H9 (cell line): ENCODE measurements at places on chromosomes 11 and 22. TPM values are rescaled to one million over a fixed set of nuclear protein-coding genes. Genes with fewer than 3 reads are reported as not detected.

DNA sequence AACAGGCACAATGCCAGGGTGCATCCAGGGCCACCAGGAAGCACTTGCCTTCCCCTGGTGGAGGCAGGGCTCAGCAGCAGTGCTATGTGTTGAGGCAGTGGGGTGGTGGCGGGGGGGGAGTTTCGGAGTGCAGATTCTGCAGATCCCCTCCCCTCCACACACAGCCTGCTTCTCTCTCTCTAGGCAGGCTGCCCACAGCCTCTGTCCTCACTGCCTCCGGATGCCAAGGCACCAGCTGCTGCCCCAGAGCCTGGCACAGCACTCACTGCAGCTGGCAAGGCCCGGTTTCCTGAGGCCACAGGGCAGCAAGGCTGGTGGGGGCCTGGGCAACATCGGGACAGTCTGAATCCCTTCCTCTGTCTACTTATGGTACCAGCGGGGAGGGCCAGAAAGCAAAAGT is 35.8 kb downstream of the NRXN2 start:
- no peak for DNase-seq

GRCh38 chr11:79493555-79494171 is 52.8 kb upstream of the TENM4 start:
- DNase-seq, result peak; percentile 95

MMP12 gene
- not detected in 2 replicates for total RNA-seq

SCGB1C1 gene
- not detected in 2 replicates for total RNA-seq

- peak; percentile 13 for DNase-seq
Observed at GRCh38 chr22:35479985-35480550, 60.6 kb upstream of the RASD2 start.

DNA sequence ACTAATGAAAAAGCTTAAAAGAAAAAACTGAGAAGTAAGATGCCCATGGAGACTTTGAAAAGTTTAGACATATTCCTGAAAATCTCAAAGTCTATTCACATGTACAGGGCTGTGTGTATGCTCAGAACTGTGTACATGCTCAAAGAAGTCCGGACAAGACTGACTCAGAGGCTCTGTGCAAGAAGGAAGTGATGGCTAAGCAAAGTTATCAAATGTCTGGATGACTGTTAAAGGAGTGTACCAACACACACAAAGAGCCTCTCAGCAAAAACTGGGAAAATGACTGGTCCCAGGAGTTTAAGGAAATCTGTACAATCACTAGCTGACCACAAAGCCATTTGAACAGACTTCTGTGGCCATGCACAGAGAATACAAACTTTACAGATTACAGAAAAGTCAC is 33.1 kb upstream of the ARHGAP32 start:
- DNase-seq, result no peak

DNA sequence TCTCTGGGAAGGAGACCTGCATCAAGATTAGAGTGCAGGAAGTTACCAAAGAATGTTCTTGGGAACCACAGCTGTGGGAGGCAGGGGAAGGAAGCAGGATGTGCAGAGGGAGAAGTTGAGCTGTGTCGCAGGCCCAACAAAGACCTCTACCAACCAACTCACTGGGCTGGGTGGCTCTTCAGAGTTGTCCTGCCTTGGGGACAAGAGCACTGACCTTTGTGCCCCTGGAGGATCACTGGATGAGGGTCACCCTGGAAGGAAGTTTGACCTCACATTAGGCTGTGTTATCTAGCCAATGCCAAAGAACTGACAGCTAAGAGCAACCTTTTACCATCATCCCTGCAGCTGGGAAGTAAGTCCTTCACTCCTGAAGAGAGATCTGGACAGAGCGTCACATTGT is 130.6 kb downstream of the RRAS2 start:
- no peak for DNase-seq

OR51E2 gene
- total RNA-seq, result not detected in 2 replicates

GRCh38 chr22:32880893-32881596 is 79.5 kb downstream of the TIMP3 start:
- no peak for DNase-seq

- DNase-seq, result no peak
Observed at GRCh38 chr11:83938148-83938547, 652.0 kb upstream of the CCDC90B start.

DNA sequence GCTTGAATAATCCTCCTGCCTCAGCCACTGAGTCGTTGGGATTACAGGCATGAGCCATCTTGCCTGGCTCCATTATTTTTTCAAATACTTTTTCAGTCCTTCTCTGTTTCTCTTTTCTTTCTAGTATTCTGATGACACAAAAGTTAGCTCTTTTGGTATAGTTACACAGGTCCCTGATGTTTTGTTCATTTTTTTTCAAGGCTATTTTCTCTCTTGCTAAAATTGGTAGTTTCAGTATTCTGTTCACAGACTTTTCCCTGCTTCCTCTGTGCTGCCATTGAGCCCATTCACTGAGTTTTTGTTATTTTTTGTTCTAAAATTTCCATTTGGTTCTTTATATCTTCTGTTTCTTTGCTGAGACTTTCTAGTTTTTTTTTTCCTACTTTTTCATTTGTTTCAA is 166.5 kb downstream of the UVRAG start:
- no peak for DNase-seq

- DNase-seq, result no peak
Observed at GRCh38 chr11:2406878-2407410, 6.4 kb downstream of the TSSC4 start.

CRYBB2 gene
- not detected in 2 replicates for total RNA-seq

RFPL1 gene
- total RNA-seq, result not detected in 2 replicates

- no peak for DNase-seq
Observed at GRCh38 chr22:40444178-40444831, 73.9 kb downstream of the SGSM3 start.

DNA sequence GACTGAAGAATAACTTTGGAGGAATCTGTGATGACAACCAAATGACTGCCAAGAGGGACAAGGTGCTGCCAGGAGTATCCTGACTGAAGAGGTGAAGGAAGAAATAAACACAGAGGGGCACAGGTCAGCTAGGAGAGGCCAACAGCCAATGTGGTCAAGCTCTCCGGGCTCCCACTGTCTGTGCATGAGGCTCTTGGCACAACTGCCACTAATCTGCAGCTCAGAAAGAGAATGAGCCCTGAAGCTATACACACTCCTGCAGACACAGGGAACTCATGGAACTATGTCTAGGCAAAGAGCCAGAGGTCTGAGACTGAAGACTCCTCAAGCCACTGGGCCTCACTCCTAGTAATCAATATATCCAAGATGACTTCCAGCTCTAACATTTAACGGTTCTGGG is 7.0 kb downstream of the THRSP start:
- DNase-seq, result no peak

DNA sequence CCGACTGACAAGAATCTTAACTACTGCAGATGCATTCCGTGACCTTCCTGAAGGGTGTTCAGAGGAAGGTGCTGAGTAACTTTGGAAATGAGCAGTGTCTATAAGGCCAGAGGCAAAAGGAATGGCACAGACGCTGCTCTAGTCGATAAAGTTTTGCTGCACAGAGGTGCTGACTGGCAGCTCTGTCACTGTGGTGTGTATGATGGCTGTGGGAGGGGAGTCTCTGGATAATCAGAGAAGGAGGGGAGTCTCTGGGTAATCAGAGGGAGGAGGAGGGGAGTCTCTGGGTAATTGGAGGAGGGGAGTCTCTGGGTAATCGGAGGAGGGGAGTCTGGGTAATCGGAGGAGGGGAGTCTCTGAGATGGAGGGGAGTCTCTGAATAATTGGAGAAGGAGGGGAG is 18.4 kb downstream of the PTDSS2 start:
- no peak for DNase-seq

GRCh38 chr22:45757068-45757467 is 85.4 kb downstream of the ATXN10 start:
- DNase-seq, result peak; percentile 88

GRCh38 chr22:41531715-41532477 is 12.4 kb downstream of the POLR3H start:
- DNase-seq, result no peak

DNA sequence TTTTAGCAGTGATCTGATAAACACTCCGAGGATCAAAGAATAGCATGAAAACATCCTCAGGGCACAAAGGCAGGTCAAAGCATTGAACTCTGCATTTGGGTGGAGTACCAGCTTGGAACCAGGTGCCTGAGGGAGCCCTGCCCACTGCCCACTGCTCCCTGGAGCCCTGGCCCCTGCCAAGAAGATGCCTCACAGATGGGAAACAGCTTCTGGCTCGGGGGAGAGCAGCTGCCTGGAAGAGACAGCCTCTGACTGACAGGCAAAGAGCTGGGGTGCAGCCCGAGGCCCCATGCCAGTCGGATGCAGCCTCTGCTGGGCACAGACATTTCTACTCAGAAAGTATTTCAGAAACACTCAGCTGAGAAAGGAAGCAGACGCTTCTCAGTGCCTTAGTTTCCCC is 13.2 kb downstream of the LMO1 start:
- DNase-seq, result peak; percentile 19

MYO7A gene
- 1.6 and 2.2 TPM in 2 replicates for total RNA-seq

GRCh38 chr11:3641701-3642070 is at the start of gene ART5:
TSS of gene ART5 (minus strand) at chr11:3641992. CDS start at chr11:3641862, 130 bp downstream.
- no peak for DNase-seq

DNA sequence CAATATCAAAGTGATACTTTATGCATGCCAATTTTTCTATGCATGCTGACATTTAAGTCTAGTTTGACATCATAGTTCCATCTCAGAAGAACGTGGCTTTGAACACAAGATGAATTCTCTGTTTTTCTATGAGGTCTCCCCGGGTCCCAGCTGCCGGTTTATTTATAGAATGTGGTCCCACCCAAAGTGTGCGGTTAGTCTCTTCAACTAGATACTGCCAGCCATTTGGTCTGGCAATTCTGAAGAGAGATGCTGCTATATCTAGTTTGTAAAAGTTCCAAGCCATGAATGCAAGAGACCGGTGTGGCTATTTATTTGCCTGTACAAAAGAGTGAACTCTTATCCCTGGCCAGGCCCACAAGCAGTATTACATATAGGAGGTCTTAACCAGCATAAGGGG is 9.2 kb downstream of the OR5A2 start:
- no peak for DNase-seq

TRIM48 gene
- not detected in 2 replicates for total RNA-seq

- DNase-seq, result no peak
Observed at GRCh38 chr11:73781303-73781702, 6.4 kb upstream of the MRPL48 start.

GRCh38 chr22:45450921-45451651 is 37.6 kb downstream of the RIBC2 start:
- no peak for DNase-seq

RAPSN gene
- 0.48 TPM in 1 of 2 replicates, not detected in the other for total RNA-seq

- DNase-seq, result no peak
Observed at GRCh38 chr11:77851503-77851902, 30.6 kb downstream of the AAMDC start.

DNA sequence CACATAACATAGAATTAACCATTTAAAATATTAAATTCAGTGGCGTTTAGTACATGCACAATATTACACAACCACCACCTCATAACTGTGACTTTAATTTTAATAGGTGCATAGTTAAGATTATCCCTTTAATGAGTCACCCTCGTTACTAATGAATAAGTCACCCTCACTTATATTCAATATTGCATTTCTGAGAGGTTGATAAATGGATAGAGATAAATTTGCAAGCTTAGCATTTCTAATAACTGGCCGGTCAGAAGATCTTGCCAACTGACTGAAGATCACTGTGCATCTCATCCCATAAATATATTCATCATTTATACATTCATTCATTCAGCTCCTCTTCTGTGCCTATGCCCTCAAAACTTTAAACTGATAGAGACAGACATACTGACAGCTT is 243.7 kb downstream of the TTC28 start:
- no peak for DNase-seq

GRCh38 chr11:27882066-27882697 is 181.9 kb upstream of the BDNF start:
- no peak for DNase-seq

TSPAN32 gene
- not detected in 2 replicates for total RNA-seq

YPEL1 gene
- 5.4 and 8.1 TPM in 2 replicates for total RNA-seq

GRCh38 chr11:35800970-35801953 is 138.7 kb downstream of the TRIM44 start:
- no peak for DNase-seq

DNA sequence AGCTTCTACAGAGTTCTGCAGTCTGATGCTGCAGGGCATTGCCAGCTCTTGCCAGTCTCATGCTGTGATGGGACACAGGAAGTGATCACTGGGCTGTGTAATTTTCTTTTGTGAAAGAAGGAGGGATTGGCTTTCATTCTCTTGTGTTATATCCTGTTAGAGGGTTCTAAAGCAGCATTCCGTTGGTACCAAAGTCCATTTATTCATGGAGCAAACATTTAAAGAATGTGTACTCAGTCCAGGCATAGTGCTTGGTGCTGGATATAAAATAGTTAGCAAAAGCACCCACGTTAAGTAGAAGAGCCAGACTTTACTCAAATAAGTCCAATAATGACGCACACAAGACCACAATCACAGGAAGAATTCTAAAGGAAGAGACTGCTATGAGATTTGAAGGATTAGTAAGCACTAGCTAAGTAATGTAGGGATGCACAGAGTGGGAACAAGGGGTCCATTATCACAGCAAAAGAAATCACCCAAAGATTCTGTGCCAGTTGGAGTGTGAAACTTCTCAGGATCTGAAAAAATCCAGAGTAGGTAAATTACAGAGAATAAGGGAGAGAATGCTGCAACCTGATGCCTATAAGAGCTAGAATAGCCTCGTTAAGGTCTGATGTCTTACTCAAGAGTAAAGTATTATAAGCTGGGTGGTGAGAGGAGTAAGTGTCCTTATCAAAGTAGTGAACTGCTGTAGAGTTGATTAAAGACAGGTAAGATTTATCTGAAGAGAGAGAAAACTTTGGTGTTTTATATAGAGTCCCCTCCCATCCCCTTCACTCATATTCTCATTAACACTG is 728.3 kb downstream of the METTL15 start:
- no peak for DNase-seq

- DNase-seq, result peak; percentile 46
Observed at GRCh38 chr22:46737105-46737975, 712 bp downstream of the CERK start.

OR5AK2 gene
- not detected in 2 replicates for total RNA-seq

SLC25A1 gene
- total RNA-seq, result 151 and 156 TPM in 2 replicates

DNA sequence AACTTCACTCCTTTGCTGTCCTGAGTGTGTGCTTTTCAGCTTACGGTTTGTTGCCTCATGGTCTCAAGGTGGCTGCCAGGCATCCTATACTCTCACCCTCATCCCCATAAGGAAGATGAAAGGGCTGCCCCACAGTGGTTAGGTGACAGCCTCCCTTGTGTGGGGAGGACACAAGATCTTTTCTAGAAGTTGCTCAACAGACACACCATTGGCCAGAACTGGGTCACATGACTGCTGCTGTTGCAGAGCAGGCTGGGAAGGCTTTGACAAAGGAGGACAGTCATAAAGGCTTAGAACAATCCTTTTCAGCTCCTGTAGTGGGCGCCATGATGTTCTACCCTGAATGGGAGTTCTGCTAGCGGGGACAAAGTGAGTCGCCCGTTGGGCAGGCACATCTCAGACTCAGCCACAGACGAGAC is 69.7 kb upstream of the RASD2 start:
- no peak for DNase-seq

GRCh38 chr22:40631925-40632324 is 4.6 kb downstream of the MRTFA start:
- DNase-seq, result no peak

PLEKHB1 gene
- 34.0 and 37.1 TPM in 2 replicates for total RNA-seq
